ENCODE measurements at places on chromosomes 2 and 18.

DNA sequence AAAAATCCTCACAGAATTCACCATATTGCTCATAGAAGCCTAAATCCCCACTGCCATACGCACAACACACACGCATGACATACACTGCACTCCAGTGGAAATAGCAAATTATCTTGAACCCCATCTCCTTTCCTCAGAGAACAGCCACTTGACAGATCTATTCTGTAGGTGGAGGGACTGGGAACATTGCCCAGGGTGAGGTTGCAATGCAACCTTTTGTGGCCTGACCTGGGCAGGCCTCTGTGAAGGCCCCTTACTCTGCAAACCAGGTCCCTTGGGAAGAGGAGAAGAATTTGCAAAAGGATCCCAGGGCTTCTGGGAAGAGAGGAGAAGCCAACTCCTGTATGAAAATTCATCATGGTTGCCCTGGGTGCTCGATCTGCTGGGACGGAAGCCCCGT lies 51.9 kb downstream of the SDC1 start:
- no peak for DNase-seq

GRCh38 chr18:55845221-55845620 lies 257.2 kb upstream of the TCF4 start:
- DNase-seq: no peak

DNA sequence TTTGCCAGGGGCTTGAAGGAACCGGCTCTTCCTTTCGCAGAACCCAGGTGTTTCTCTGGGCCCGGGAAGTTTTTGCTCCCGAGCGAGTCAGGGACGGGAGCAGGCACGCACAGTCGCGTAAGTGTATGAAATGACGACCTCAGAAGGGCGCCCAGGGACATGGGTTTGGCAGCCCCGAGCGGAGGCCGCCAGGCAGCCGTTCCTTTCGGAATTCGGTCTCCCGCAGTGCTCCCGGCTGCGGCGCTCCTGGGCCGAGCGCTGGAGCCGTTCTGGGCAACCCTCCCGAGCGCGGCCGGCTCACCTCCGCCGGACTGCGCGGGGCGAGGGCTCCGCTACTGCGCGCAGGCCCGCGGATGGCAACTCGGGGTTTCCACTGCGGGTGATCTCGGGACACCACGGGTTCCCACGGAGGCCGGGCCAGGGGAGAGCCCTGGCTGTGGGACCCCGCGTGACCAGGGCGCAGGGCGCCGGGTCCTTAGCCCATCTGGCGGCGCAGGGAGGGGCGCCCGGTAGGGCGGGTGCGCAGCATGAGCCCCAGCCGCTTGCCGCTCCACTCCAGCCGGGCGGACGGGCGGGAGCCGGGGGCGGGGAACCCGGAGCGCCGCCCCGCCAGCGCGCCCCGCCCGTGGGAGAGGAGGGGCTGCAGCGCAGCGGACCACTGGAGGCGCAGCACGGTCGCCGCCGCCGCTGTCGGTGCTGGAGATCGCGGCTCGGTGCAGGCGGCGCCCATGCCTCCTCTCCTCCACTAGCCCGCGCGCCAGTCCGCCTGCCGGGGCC lies at the start of gene OSBPL6:
TSS of gene OSBPL6 (plus strand) at position 690 of the 777 bp plus-strand sequence. CDS start 111,673 bp downstream, outside the sequence.
- peak; percentile 29 for DNase-seq

DNA sequence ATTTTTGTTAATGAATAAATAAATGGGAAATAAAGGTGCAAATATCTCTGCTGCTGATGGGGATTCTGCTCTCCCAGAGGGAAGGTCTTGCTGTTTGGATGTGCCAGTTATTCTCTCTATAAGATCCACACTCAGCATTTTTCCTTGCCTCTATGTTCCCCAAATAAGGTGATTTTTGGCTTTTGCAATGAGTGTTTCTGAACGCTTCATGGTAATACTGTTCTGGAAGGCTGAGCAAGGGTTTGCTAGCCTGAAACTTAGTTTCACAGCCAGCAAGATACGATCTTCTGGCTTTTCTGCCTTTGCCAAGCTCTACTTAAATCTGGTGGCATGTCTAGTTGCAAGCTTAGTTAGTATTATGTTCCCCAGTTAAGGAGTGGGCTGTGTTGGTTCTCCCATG lies 114.6 kb downstream of the LPIN1 start:
- DNase-seq: no peak

- DNase-seq: no peak
These were observed 10.4 kb downstream of the CHMP3 start for GRCh38 chr2:86552889-86553288.

DNA sequence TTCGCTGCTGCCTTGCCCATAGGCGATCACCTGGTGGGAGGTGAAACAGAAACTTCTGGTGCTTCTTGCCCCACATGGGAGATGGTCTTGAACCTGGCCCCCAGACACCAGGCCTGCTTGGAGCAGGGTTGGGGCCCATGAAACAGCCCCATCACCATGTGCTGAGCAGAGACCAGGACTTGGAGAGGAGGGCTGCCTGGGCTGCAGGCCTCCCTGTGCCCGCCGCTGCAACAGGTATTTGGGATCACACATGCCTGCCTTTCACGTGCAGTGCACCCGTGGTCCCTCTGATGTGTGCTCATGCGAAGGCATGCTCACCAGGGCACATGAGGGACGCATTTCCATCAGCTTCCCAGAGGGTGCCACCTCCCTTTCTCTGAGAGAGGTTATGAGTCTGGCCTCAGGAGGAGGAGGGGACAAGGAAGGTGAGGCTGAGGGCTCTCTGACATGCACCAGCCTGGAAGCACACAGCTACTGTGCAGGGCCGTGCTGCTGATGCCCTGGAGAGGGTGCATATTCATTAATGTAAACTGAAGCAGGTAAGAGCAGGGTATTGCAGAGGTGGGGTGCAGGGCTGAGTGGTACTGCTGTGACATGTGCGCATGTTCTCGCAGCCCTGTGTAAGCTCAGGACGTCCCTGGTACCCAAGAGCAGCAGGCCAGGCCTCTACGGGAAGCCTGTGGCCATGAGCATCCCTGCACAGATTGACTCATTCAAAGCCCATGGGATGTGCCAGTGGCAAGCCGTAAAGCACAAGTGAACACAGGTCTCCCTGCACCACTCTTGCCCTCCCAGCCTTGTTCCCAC lies 4.2 kb upstream of the OXER1 start:
- no peak for DNase-seq

DNA sequence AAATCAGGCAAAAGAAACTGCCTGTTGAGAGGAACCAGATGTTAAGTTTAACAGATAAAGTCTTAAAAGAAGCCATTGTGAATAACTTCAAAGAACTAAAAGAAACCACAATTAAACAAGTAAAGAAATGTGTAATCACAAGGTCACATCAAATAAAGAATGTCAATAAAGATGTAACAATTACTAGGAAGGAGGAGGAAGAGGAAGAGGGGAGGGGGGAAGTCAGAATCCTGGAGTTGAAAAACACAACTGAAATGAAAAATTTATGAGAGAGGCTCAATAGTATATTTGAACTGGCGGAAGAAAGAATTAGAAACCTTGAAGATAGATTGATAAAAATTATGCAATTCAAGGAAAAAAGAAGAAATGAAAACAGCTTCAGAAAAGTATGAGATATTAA lies 88.4 kb upstream of the CRIM1 start:
- no peak for DNase-seq

GRCh38 chr2:237279012-237279768 lies 134.8 kb downstream of the COL6A3 start:
- no peak for DNase-seq

DNA sequence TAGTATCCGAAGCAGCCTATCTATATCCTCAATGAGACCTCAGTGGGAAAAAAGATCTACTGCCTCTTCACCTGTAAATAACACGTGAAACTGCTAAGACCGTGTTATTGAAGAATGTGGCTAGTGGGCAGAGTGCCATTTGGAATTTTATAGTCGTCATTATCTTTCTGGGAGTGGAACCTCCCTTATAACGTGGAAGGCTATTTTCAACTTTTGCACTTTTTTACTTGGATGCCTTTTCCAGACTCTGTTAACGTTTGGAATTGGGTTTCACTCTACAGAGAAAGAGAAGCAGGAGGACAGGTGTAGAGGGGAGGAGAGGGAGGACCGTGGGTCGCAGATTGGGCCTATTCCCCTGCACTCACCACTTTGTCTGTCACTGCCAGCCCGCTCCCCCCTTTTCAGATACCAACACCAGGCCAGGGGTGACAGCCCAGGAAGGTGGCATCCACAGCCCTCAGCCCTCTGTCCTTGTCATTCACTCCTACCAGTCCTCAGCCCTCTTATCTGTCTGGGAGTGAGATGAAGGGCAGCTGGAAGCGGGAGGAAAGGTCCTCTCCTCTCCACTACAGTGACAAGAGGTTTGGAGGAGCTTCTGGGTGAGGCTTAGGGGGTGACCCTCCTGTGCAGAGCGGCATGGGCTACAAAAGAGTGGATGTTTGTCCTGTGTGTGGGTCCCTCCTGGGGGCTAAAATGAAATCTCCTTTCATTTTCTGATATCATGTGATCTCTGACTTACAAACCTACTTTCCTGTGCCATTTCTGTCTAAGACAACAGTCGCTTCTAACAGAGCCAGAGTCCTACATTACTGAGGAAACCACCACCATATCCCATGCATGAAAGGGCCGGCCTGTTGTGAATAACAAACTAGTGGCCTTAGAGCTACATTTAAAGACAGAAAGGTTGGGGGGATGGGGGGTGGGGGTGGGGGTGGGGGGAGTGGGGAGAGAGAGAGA lies 23.9 kb upstream of the CEP68 start:
- no peak for DNase-seq

DNA sequence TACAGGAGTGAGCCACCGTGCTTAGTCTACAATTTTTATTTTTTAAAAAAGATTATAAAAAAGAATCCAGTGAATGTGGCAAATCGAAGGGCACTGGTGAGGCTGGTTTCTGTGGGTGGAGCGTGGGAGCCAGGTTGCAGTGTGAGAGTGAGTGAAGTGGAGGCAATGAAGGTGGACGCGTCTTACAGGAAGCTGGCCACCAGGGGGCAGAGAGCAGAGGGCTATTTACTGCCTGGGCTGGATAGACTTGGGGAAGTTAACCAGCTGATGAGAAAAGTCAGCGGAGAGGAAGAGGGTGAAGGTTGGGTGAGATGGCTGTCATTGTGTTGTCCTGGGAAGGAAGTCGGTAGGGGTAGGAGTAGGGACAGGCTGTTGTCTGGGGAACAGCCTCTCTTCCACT lies 6.8 kb downstream of the SCTR start:
- DNase-seq: no peak

GRCh38 chr18:56389190-56389589 lies 249.2 kb downstream of the TXNL1 start:
- DNase-seq: no peak

- DNase-seq: no peak
These were observed 138.8 kb upstream of the SATB2 start for GRCh38 chr2:199596549-199596948.

DNA sequence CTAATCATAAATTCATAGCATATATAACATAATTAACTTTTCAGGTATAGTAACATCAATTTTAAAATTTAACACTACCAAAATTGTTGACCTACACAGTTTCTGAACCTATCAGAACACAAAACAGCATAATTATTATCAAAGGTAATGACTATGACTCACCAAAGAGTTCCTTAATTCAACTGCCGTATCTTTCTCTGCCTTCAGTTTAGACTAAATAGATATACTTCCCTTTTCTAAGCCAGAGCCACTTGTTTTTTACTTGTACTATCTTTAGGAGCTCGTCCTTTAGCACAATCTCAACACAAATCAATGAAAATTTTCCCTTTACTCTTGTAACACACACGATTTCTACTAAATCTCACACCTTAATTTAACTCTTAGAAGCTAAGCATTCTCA lies 54.4 kb downstream of the CCDC88A start:
- DNase-seq: no peak

DNA sequence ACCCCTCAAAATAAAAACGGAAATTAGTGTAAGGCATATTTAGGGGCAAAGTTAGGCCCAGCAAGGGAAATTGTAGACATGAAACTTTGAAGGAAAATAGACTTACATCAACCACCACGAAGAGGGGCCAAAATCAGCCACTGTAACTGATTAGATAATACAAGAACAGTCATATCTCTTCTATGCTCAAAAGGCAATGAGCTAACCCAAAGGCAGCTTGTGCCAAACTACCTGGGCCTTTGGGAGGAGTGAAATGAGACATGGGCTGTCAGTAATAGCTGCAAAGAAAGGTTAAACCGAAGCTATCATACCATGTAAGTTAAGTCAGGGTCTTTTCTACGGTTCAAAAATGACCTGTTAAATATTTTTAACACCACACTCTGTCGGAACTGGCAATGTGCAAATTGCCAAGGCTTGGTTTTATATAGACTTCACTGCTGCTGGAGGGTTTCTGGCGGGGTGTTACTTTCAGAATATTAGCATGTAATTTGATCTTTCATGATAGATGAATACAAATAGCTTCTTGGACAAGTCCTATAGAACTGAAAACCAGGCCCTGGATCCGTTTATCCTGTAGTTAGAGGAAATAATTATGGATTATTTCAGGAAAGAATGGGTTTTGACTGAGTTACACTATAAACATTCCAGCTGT lies 69.6 kb downstream of the ACVR1 start:
- DNase-seq: no peak

GRCh38 chr2:33518929-33519328 lies 42.5 kb downstream of the RASGRP3 start:
- DNase-seq: no peak

DNA sequence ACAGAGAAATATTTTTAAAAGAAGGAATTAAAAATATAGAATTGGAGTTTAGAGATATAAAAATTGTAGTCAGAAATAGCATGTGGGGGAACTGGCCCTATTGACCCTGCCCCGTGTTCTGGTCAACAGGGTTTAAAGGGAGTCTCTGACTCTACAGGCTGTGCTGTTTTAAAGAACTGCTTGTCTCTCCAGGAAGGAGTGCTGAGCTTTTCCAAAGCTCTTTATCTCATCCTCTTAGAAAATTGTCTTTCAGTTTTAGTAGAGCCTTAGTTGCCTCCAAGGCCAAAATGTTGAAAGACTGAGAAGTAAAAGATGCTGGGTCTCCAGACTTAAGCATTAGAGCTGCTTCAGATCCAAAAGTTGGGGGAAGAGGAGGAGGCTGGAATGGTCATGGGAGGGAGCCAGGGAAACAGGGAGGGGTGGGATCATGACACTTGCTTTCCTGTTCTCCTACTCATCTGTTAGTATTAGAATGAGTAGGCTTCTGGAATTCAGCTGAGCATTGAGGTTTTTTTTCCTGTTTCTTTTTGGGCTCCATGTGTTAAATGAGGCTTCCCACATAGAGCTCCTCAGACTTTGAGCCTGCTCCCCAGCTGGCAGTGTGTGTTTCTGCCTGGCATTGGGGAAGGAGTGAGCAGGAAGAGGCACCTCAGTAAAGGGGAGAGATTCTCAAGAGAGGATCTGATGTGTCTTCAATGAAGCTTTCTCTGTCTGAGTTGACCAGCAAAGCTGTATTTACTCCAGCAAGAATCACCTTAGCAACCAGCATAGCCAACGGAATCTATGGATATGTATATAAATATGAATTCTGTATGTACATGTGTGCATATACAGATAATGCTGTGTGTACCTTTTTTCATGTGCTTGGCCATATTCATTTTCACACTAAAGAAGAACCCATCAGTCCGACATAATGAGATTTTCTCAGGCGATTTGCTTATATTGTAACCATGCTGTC lies 186.8 kb upstream of the FBXO11 start:
- DNase-seq: no peak

GRCh38 chr18:67007085-67007484 lies 403.2 kb upstream of the CDH19 start:
- no peak for DNase-seq

GRCh38 chr18:28208268-28208667 lies 31.3 kb upstream of the CDH2 start:
- DNase-seq: no peak
